Cardiac muscle cell (in vitro differentiated cells and primary cell): ENCODE measurements at places on chromosomes 2 and 18.

GRCh38 chr2:209525834-209526281, 102.0 kb downstream of the MAP2 start:
- H3K4me1 ChIP-seq: no peaks in the 10 kb centered on the region
- no peak for DNase-seq
- no peaks in the 10 kb centered on the region for H3K36me3 ChIP-seq
- no peak overlapping the region for H3K4me3 ChIP-seq

DNA sequence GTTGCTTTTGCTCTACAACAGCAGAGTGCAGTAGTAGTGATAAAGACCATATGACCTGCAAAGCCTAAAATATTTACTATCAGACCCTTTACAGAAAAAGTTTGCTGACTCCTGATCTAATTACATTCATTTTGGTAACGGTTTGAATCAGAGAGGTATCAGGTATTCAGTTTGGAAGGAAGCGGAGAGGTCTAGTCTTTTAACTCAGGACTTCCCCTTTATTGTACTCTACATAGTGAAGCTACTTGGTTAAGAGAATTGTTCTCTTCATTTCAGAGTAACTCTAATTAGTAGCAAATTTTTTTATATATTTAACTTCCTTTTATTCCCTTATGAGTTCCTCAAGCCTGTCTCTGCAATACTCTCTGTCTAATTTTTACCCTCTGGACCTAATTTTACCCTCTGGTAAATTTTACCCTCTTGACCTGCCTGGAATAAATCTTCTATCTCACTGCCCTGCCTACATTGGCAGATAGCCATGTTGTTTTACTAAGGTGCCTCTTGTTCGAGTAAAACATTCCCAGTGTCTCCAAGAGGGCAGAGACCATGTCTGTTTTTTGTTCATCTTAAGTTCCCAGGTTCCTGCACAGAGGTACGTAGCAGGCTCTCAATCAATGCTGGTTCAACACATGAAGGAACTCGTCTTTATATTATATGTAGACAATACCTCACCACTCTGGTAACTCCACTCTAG, 170.6 kb downstream of the DNAH6 start:
- H3K27me3 ChIP-seq: no peaks in the 10 kb centered on the region
- H3K36me3 ChIP-seq: no peaks in the 10 kb centered on the region
- peak; percentile 70 for DNase-seq
- peak overlapping the region; percentile 70 for H3K27ac ChIP-seq
- no peak overlapping the region for H3K4me3 ChIP-seq

DNA sequence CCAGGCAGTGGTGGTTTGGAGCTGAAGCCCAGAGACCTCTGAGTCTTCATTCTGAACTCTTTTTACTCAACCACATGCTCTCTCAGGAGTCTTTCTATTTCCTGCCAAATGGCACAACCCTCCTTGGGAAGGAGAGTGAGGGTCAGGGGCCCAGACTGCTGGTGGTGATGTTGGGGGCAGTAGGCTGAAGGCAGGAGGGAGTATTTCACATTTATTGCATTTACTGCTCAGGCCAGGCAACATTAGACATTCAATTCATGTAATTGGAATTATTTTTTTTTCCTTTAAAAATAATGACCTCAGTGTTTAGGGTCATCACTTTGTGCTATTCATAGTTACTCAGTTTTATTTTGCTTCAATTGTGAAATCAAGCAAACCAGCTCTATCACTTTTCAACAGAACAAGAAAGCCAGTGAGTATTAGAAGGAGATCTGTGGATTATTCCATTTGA, 311.3 kb upstream of the NT5C1B start:
- no peak overlapping the region for H3K27ac ChIP-seq
- DNase-seq: no peak
- H3K27me3 ChIP-seq: no peaks in the 10 kb centered on the region
- H3K4me3 ChIP-seq: no peak overlapping the region
- H3K36me3 ChIP-seq: no peaks in the 10 kb centered on the region

DNA sequence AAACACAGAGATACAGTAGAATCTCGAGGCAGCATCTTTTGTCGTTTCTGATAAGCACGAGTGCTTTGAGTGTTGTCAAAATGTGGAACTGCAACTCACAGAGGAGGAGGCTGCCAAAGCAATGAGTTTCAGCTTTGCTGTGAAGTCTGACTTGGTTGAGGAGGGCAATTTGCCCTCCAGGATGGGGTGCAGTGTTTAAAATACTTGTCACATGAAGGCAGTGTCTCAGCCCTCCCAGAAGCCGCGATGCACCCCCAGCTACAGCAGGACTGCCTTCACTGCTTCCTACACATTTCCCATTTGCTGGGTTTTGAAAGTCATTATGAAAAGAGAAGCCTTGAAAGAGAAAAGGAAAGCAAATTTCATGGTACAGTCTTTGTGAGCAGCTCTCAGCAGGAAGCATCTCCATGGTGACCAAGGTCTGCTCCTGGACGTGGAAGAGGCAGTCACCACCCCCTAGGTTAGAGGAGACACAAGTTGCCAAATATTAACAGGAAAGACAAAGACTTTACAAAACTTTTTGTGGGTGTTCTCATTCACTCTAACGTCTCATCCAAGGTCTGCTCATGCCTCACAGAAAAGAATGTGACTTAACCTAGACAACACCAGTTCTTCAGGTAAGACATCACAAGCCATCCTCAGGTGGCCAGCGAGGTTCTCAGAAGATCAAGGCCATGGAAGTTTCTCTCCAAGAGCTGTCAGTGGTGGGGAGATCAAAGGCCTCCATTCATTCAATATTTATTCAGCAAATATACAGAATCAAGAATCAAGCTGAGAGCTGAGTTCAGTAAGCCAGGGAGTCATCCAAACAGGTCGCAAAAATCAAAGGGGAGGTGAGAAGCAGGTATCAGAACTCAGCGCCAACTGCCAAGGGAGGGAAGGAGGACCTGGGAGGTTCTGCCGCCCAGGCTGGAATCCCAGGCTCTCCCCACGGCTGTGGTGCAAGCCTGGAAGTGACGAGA, 476.0 kb downstream of the EIPR1 start:
- H3K4me1 ChIP-seq: no peaks in the 10 kb centered on the region
- no peaks in the 10 kb centered on the region for H3K27me3 ChIP-seq
- DNase-seq: no peak
- no peak overlapping the region for H3K4me3 ChIP-seq
- no peak overlapping the region for H3K27ac ChIP-seq
- H3K36me3 ChIP-seq: no peaks in the 10 kb centered on the region

DNA sequence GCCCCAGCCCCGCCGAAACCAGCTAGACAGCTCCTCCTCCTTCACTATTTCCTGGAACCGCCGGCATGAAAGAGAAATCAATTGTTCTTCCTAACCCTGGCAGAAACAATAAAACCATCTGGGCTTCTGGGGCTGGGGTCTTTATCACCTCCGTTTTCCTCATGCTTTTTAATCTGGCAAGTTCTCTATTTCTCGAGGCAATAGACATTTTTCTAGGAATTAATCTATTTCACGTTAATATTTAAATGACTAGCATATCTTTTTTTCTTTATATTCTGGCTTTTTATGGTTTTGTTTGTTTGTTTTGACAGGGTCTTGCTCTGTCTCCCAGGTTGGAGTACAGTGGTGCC, 1.4 kb upstream of the KIF1A start:
- no peak overlapping the region for H3K4me3 ChIP-seq
- no peaks in the 10 kb centered on the region for H3K4me1 ChIP-seq
- DNase-seq: no peak
- H3K36me3 ChIP-seq: no peaks in the 10 kb centered on the region

- no peak overlapping the region for H3K4me3 ChIP-seq
- H3K36me3 ChIP-seq: no peaks in the 10 kb centered on the region
- no peaks in the 10 kb centered on the region for H3K27me3 ChIP-seq
- no peak overlapping the region for H3K27ac ChIP-seq
- peaks cover 6% of the 10 kb centered on the region for H3K4me1 ChIP-seq
Observed at GRCh38 chr2:128363934-128364361, 45.3 kb upstream of the HS6ST1 start.

- peaks cover 11% of the 10 kb centered on the region for H3K4me1 ChIP-seq
- no peaks in the 10 kb centered on the region for H3K36me3 ChIP-seq
- H3K4me3 ChIP-seq: no peak overlapping the region
- peak; percentile 46 for DNase-seq
- peak overlapping the region; percentile 49 for H3K27ac ChIP-seq
- H3K27me3 ChIP-seq: no peaks in the 10 kb centered on the region
Observed at GRCh38 chr2:197137231-197137630, 173.3 kb downstream of the ANKRD44 start.

DNA sequence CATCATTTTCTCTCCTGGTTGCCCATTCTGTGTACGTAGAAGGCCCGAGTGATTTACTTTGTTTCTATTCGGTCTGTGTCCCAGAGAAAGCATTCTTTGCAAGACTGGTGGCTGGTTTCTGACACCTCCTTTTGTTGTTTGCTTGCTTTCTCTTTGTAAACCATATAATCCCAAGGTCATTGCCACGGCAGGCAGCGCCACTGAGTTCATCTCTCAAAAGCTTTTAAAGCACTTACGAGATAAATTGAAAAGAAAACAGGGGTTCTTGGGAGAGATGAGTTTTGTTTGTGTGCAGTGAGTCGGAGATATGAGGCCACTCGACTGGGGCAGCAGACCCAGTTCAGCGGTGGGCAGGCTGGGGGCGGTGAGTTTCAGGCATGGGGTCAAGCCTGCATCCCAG, 137.6 kb downstream of the NCK2 start:
- no peak for DNase-seq
- no peak overlapping the region for H3K27ac ChIP-seq
- no peaks in the 10 kb centered on the region for H3K27me3 ChIP-seq
- no peak overlapping the region for H3K4me3 ChIP-seq
- H3K4me1 ChIP-seq: peaks cover 13% of the 10 kb centered on the region

GRCh38 chr18:79789091-79789891, 8.4 kb upstream of the KCNG2 start:
- H3K27me3 ChIP-seq: peaks cover 95% of the 10 kb centered on the region
- H3K4me1 ChIP-seq: no peaks in the 10 kb centered on the region
- H3K4me3 ChIP-seq: no peak overlapping the region
- no peaks in the 10 kb centered on the region for H3K36me3 ChIP-seq
- no peak overlapping the region for H3K27ac ChIP-seq
- no peak for DNase-seq

GRCh38 chr2:29322011-29322410, 206.8 kb downstream of the CLIP4 start:
- no peaks in the 10 kb centered on the region for H3K27me3 ChIP-seq
- no peaks in the 10 kb centered on the region for H3K36me3 ChIP-seq
- DNase-seq: peak; percentile 13
- peaks cover 6% of the 10 kb centered on the region for H3K4me1 ChIP-seq
- H3K27ac ChIP-seq: no peak overlapping the region
- no peak overlapping the region for H3K4me3 ChIP-seq

GRCh38 chr2:191122638-191123294, 28.0 kb downstream of the STAT4 start:
- DNase-seq: no peak
- no peaks in the 10 kb centered on the region for H3K27me3 ChIP-seq
- no peak overlapping the region for H3K4me3 ChIP-seq
- H3K36me3 ChIP-seq: no peaks in the 10 kb centered on the region
- no peaks in the 10 kb centered on the region for H3K4me1 ChIP-seq
- H3K27ac ChIP-seq: no peak overlapping the region

- H3K36me3 ChIP-seq: no peaks in the 10 kb centered on the region
- peaks cover 4% of the 10 kb centered on the region for H3K4me1 ChIP-seq
Observed at GRCh38 chr2:42495611-42496010, 1.8 kb upstream of the KCNG3 start.

DNA sequence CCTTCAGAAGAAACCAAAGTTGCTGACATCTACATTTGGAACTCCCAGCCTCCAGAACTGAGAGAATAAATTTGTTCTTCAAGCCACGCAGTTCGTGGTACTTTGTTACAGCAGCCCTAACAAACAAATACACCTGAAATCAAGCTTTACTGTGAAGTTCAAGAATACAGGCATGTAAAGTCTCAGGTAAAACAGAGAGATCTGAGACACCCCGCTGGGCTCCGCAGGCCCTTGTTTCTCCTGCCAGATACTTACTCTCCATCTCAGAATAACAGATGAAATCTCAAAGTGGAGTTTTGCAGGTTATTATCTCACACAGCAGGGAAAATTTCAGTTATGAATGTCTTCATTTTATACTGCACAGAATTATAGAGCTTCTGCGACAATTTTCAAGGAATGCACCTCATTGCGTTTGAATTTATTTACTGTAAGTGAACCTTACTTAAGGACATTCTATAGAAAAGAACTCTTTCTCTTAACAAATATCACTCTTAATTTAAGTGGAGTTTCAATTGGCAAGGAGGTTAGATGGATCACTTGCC, 492.4 kb upstream of the LRATD1 start:
- H3K36me3 ChIP-seq: no peaks in the 10 kb centered on the region
- peaks cover 4% of the 10 kb centered on the region for H3K4me1 ChIP-seq
- no peaks in the 10 kb centered on the region for H3K27me3 ChIP-seq

- H3K36me3 ChIP-seq: no peaks in the 10 kb centered on the region
- DNase-seq: peak; percentile 79
- H3K27ac ChIP-seq: no peak overlapping the region
- H3K4me3 ChIP-seq: no peak overlapping the region
- H3K27me3 ChIP-seq: peaks cover 3% of the 10 kb centered on the region
- H3K4me1 ChIP-seq: peaks cover 4% of the 10 kb centered on the region
Observed at GRCh38 chr2:217988014-217988839, 14.6 kb downstream of the TNS1 start.

GRCh38 chr2:14081521-14081920, 551.0 kb upstream of the LRATD1 start:
- no peaks in the 10 kb centered on the region for H3K36me3 ChIP-seq
- DNase-seq: no peak
- no peak overlapping the region for H3K27ac ChIP-seq
- H3K4me1 ChIP-seq: no peaks in the 10 kb centered on the region
- H3K27me3 ChIP-seq: no peaks in the 10 kb centered on the region
